SK-N-SH (cell line): ENCODE measurements at places on chromosomes 1 and 21. TPM values are rescaled to one million over a fixed set of nuclear protein-coding genes. Genes with fewer than 3 reads are reported as not detected.

Gene TNFRSF25
- polyA plus RNA-seq, result 20.8 TPM in 2 replicates

Gene PCP4L1
- not detected in 2 replicates for polyA plus RNA-seq

Gene SPRR2A
- polyA plus RNA-seq, result not detected in 2 replicates

Gene ENO1
- polyA plus RNA-seq, result 1,578 and 1,599 TPM in 2 replicates

Gene LRRC71
- polyA plus RNA-seq, result 0.03 TPM in 1 of 2 replicates, not detected in the other

Gene RIMKLA
- 0.08 and 0.13 TPM in 2 replicates for polyA plus RNA-seq

Gene MXRA8
- polyA plus RNA-seq, result 2.5 and 3.8 TPM in 2 replicates

DNA sequence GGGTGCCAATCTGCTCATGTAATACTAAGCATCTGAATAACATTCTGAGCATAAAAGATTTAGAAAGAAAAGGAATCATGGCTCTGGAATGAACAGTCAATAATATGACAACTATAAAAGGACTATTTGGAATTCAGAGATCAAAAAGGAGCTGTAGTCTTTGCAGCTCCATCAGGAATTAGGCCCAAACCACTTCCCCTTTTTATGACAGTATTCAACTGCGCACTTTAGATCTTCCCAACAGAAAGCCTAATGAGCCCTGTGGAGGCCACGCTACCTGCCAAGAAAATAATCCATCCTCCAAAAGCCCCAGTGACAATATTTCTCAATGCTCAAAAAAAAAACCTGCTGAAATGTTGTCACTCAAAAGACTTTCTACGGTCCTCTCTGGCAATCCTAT lies 163.2 kb downstream of the SNX7 start:
- H3K27me3 ChIP-seq, result no peaks in the 10 kb centered on the region
- H3K27ac ChIP-seq, result no peak overlapping the region
- no peaks in the 10 kb centered on the region for H3K4me1 ChIP-seq
- no peaks in the 10 kb centered on the region for H3K36me3 ChIP-seq
- DNase-seq, result no peak

GRCh38 chr1:30257742-30258380 lies 465.5 kb downstream of the MATN1 start:
- no peaks in the 10 kb centered on the region for H3K27me3 ChIP-seq
- H3K4me1 ChIP-seq, result no peaks in the 10 kb centered on the region; the same call in 1 of the 2 replicates
- H3K36me3 ChIP-seq, result no peaks in the 10 kb centered on the region
- H3K27ac ChIP-seq, result no peak overlapping the region
- H3K4me3 ChIP-seq, result no peak overlapping the region
- DNase-seq, result no peak

- no peaks in the 10 kb centered on the region for H3K27me3 ChIP-seq
- DNase-seq, result no peak
- H3K36me3 ChIP-seq, result no peaks in the 10 kb centered on the region
- H3K4me1 ChIP-seq, result peaks cover 25% of the 10 kb centered on the region
- no peak overlapping the region for H3K4me3 ChIP-seq
Observed at GRCh38 chr1:59058665-59059439, 238.0 kb upstream of the FGGY start.

DNA sequence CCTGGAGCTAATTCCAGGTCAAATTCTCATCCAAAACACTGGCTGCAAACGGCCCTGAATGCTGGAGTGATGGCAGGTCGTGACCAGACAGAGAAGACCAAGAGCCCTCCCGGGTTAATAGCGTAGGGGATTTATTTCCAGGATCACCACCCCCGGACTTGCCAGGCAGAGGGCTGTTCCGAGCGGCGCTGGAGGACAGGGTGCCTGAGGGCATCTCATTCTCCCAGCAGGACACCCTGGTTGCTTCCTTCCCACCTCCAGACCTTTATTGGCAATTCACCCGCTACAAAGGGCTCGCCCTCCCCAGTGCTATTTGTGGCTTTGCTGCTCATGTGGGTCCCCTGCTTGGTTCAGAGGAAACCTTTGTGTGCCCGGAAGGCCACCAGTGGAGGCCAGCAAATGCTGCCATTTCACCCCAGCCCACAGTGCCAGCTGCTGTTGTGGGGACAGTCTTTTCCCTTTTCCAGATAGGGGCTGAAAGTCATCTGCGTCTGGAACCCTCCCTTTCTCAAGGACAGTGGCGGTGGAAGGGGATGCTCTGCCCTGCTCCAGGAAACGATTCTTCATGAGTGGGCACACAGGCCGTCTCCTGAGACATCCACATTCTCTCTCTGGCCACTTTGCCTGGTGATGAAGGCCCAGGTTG lies 19.0 kb upstream of the C1orf174 start:
- no peaks in the 10 kb centered on the region for H3K27me3 ChIP-seq
- H3K4me3 ChIP-seq, result no peak overlapping the region
- no peaks in the 10 kb centered on the region for H3K36me3 ChIP-seq
- no peaks in the 10 kb centered on the region for H3K4me1 ChIP-seq

GRCh38 chr1:42172381-42173133 lies 8.0 kb upstream of the GUCA2A start:
- H3K27me3 ChIP-seq, result no peaks in the 10 kb centered on the region
- DNase-seq, result peak; percentile 64
- H3K27ac ChIP-seq, result no peak overlapping the region
- H3K4me3 ChIP-seq, result no peak overlapping the region
- H3K36me3 ChIP-seq, result peaks cover 9% of the 10 kb centered on the region; the same call in 1 of the 2 replicates
- H3K4me1 ChIP-seq, result peaks cover 41% of the 10 kb centered on the region

- H3K4me3 ChIP-seq, result no peak overlapping the region
- H3K4me1 ChIP-seq, result 0 out of 2 replicates have a peak, but pooled peaks cover 8% of the 10 kb centered on the region
- H3K27me3 ChIP-seq, result no peaks in the 10 kb centered on the region
Observed at GRCh38 chr1:53572065-53572814, 113.0 kb downstream of the DMRTB1 start.

DNA sequence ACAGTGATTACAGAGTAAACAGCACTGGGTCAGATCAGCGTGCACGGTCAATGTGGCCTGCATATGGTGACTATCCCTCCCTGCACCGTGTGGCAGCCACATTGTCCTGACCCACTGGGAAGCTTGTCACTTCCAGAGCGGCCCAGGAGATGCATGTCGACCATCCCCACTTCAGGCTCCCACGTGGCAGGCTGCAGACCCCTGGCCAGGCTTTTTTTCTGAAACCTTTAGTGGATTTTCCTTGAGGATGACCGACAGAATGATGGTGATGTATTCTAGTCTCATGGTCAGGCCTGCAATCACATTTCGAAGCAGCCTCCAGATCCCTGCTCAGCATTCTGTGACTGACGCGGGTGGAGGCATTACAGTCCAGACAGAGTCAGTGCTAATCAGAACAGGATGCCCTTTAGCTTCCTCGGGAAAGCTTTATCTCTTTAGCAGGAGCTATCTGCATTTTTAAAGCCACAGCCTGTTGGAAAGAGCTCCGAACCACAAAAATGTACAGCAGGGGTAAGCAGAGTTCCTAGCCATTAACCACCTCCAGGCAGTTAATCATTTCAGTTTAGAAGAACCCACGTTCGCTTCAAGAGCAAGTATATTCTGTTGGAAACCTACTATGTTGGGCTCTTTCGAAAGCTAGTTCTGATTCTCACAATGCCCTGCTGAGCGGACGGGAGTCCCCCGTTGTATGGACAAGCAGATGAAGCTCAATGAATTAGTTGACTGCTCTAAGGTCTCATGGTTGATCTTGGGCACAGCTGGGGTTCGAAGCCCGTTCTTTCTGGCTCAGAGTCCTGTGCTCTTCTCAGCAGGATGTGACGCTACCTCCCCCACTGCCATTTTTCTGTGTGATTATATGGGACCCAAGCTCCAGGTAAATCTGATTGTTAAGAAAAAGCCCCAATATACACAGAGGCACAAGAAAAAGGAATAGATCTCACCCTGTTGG lies 56.5 kb downstream of the IRF2BP2 start:
- H3K4me3 ChIP-seq, result no peak overlapping the region
- peak; percentile 82 for DNase-seq
- peaks cover 17% of the 10 kb centered on the region for H3K4me1 ChIP-seq
- H3K27ac ChIP-seq, result peak overlapping the region; percentile 100
- no peaks in the 10 kb centered on the region for H3K36me3 ChIP-seq

DNA sequence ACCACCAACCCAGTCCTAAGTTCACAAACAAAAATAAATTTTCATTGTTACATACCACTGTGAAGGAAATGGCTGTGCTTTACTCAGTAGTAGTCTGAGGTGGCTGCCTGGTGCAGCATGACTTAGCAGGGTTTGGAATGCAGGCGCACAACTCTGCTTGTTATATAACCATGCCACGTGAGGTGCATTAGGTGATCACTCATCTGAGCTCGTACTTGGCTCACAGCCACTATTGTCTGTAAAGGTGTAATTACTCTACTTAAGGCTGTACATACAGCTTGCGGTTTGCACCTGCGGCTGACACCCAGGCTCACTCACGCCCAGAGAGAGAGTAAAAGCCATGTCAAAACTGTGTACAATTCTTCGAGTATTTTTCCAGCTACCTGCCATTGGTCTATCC lies 599.4 kb downstream of the LTN1 start:
- H3K27ac ChIP-seq, result no peak overlapping the region
- H3K4me3 ChIP-seq, result no peak overlapping the region
- no peaks in the 10 kb centered on the region for H3K27me3 ChIP-seq
- no peak for DNase-seq

- no peaks in the 10 kb centered on the region for H3K27me3 ChIP-seq
- H3K4me1 ChIP-seq, result no peaks in the 10 kb centered on the region; the same call in 1 of the 2 replicates
- H3K36me3 ChIP-seq, result peaks cover 16% of the 10 kb centered on the region; the same call in 1 of the 2 replicates
Observed at GRCh38 chr1:10459184-10459583, 9.4 kb downstream of the CORT start.

- H3K4me3 ChIP-seq, result no peak overlapping the region
- H3K27ac ChIP-seq, result no peak overlapping the region
- no peaks in the 10 kb centered on the region for H3K27me3 ChIP-seq
- H3K36me3 ChIP-seq, result no peaks in the 10 kb centered on the region
Observed at GRCh38 chr1:97033949-97034348, 312.4 kb downstream of the PTBP2 start.

DNA sequence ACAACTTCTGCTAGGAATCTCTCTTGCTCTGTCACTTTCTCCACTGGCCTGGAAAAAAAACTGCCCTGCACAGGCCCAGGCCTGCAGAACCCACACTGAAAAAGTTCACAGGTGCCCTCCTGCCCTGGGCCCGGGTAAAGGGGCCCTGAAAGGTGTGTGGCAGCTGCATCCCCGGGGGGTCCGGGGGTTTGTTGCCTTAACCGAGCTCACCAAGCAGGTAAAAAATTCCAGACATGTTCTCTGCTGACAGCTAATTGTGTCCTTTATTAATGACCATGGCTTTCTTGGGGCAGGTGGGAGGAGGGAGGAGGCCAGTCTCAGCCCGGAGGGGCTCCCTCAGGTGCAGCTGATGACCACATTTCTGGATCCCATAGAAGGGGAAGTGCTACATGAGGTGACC lies 122.9 kb downstream of the LACTBL1 start:
- no peaks in the 10 kb centered on the region for H3K27me3 ChIP-seq
- no peak for DNase-seq
- no peaks in the 10 kb centered on the region for H3K36me3 ChIP-seq
- no peak overlapping the region for H3K4me3 ChIP-seq

DNA sequence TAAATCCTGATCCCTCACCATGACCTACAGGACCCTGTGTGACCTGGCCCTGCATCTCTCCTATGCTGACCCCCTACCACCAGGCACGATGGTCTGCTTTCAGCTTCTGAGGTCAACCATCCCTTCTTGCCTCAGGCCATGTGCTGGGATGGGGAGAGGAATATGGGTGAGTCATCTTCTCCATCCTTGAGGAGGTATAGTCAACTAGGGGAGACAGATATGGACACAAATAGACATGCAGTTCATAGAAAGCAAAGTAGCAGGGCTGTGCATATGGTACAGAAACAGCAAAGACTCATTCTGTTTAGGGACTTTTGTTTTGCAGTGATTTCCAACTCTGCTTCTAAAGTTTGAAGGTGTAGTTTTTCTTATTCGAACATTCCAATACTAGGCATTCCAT lies 250.8 kb upstream of the FGGY start:
- DNase-seq, result no peak
- no peaks in the 10 kb centered on the region for H3K36me3 ChIP-seq
- no peak overlapping the region for H3K27ac ChIP-seq
